ENCODE measurements at places on chromosomes 16 and 17.

DNA sequence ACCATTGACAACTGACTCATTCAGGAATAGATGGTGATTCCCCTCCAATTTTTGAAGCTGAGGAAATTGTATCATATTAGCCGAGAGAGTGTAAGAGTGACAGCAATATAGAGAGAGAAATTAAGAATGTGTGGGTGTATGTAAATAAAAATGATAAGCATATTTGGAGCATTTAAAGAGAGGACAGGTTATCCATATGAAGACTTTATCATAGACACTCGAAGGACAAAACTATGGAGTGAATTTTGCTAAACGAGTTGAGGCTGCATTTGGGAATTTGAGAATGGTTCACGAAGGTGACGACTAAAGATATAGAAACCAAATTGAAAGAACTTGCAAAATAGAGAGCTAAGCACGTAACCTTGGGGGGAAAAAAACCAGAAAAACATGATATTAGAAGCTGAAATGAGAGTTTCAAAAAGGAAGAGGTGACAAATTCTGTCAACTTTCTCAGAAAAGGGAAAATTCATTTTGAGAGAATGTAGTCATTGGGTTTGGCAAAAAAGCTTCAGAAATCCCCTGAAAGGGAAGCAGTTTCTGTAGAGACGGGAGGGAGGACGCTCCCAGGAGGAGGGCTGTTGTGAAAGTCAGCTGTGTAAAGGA, 129.7 kb downstream of the KCNJ2 start:
- DNase-seq = no peak

GRCh38 chr17:39861235-39861634, 2.9 kb downstream of the IKZF3 start:
- no peak for DNase-seq

GRCh38 chr16:11097094-11097786, 152.9 kb downstream of the CLEC16A start:
- DNase-seq = no peak

- DNase-seq = no peak
Measured at GRCh38 chr17:64439956-64440355, 9.0 kb upstream of the MILR1 start.

DNA sequence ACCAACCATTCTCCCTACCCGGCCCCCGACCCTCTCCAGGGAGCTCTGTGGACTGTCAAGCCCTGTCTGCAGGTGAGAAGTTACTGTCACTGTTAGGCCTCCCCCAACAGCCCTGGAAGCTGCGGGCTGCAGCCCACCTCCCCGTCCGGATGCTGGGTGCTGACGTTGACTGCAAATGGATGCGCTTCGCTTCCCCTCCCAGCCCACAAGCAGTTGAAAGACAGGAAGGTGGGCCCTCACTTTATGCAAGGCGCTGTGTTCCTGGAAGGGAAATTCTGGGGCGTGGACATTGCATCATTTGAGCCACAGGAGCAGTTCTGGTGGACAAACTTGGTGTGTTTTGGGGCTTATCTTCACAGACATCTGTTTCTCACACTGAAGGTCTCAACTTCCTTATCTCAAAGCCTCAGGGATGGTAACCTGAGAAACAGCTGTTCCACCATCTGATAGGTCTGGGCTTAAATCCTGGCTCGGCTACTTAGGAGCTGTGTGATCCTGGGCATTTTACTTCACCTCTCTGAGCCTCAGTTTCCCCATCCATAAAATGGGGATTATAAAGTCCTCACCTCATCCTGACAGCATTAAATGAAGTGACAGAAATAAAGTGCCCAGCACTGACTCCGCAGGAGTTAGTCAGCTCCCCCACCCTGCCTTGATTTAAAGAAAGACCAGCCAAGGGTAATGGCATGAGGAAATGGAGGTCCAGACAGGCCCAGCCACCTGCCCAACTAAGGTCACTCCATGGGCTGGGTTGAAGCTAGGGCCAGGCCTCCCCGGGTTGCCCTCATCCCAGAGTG, 4.6 kb upstream of the DRC7 start:
- DNase-seq = peak; percentile 7

- no peak for DNase-seq
Measured at GRCh38 chr17:6019959-6020358, 50.2 kb upstream of the WSCD1 start.
